ENCODE measurements at places on chromosomes 11 and 22.

DNA sequence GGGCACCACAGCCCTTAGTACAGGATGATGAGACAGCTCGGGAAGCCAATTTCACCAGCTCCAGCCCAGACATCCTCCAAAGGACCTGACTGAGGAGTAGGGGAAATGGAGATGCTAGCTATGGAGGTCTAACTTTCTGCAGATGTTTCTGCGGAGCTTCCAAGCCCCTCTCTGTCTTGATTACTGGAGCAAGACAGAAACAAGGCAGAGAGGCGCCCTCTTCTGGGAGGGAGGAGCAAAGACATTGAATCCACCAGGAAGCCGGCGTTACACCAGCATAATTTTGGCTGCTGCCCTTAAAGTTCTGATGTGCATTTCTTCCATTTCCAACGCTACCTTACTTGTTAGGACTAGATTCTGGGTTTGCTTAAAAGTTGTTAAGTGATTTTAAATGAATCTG lies 107.3 kb upstream of the HSD17B12 start:
- DNase-seq: no peak

DNA sequence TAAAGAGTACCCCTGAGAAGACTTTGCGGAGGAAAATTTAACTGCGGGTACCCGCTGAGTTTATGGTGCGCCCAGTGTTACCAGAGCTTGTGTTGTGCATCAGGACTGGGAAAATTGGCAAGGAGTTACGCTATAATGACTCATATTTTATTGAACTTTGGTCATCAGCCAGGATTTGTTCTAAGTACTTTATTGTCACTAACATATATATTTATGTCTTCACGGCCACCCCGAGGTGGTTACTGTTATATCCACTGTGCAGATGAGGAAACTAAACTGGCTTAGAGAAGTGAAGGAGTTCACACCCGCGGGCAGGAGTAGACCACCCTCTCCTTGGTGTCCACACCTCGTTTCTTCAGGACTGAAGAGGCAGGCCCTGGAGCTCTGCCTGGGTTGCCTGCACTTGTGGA lies 667 bp downstream of the ACCS start:
- DNase-seq: no peak

GRCh38 chr11:57644748-57645688 lies 4.7 kb downstream of the YPEL4 start:
- DNase-seq: peak; percentile 91

GRCh38 chr22:39598017-39598965 lies 27.7 kb downstream of the CACNA1I start:
- DNase-seq: peak; percentile 78

DNA sequence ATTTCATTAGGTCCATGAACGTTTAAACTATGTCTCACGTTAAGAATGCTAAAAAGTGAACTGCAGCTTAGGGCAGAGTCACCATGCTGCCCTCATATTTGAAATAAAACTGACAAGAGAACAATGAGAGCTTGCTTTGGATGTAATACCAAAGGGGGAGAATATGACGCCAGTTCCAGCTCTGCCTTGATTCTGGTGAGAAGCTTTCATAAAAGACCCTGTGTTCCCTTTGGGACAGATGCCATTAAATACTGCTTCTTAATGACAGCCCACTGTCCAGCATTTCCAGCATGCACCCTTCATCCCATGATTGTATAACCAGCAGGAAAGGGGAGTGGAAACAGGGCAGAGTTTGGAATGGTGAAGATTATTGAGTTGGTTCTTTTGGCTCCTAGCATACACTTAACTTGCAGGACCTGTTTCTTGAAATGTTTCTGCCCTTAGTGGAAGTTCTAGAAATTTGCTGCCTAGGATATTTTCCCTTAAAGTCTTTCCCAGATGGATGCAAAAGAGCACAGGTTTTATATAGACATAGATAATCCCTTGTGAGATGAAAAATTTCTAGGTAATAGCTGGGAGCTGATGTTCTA lies 139.3 kb upstream of the LDLRAD3 start:
- no peak for DNase-seq

DNA sequence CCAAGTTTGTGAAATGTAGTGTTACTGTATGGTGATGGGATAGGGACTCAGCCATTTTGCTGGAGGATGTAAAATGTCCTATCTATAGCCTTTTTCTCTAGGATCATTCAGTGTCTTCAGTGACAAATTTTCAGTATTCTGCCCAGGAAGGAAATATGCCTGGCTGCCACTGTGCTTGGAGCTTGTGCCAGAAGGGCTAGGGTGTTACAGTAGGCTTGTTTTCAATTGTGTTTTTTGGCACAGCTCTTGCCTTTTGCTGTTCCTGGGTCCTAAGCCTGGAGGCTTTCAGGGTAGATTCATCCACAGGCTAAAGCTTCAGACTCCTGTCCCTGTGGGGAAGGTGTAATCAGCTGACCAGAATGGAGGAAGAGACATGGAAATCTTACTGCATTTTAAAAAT lies 22.0 kb upstream of the PHOX2A start:
- no peak for DNase-seq

GRCh38 chr11:127524618-127525017 lies 524.0 kb upstream of the KIRREL3 start:
- DNase-seq: no peak

DNA sequence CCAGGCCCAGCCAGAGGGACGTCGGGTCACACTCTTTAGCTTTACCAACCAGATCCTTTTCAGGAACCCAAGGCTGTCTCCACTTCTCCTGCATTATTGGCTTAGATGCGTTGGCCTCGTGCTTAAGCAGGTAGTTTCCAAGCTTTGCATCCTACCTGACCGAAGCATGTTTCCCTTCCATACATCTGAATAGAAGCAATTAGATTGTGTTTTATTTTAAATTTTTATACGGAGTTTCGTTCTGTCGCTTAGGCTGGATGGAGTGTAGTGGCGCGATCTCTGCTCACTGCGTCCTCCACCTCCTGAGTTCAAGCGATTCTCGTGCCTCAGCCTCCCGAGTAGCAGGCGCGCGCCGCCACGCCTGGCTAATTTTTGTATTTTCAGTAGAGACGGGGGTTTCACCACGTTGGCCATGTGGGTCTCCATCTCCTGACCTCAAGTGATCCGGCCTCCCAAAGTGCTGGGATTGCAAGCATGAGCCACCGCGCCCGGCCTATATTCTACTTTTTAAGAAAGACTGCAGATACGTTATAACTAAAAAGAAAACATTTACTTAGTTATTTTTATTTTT lies 677 bp downstream of the DYNC2H1 start:
- no peak for DNase-seq

DNA sequence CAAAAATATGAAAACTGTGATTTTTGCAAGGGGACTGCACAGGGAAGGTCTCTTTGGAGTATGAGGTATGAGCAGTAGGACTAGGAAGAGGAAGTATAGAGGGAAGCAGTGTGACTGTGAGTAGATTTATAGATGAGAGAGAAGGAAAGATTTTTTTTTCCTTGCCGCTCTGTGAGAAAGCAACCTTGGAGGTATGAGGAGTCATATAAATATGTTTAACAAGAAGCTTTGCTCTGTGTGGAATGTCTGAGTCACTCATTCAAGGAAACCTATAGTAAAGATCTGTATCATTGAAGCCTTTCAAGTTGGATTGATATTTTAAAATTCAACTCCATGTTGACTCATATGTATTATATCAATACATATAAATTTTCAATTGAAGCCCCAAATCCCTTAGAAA lies 26.2 kb downstream of the DNHD1 start:
- DNase-seq: no peak
